ENCODE measurements at places on chromosomes 1 and 21.

DNA sequence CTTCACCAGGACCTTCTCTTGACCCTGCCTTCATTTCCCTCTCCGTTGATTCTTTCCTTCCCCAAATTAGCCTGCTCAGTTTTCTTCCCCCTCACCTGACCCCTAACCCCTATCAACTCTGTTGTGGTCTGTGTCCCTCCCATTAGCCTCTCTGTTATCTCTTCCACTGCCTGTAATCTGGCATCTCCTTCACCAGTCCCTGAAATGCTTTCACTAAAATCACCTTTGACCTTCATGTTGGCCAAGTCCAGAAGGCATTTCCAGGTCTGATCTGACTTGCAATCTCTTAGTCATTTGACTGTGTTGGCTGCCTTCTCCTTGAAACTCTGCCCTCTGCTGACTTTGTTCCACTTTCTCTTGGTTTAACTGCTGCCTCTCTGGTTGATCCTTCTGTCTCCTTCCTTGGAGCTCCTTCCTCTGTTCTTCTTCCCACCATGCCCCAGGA is 28.2 kb downstream of the ATP8B2 start:
- DNase-seq = peak; percentile 83

GRCh38 chr21:42109473-42109872 is 38.4 kb downstream of the UMODL1 start:
- DNase-seq = no peak

DNA sequence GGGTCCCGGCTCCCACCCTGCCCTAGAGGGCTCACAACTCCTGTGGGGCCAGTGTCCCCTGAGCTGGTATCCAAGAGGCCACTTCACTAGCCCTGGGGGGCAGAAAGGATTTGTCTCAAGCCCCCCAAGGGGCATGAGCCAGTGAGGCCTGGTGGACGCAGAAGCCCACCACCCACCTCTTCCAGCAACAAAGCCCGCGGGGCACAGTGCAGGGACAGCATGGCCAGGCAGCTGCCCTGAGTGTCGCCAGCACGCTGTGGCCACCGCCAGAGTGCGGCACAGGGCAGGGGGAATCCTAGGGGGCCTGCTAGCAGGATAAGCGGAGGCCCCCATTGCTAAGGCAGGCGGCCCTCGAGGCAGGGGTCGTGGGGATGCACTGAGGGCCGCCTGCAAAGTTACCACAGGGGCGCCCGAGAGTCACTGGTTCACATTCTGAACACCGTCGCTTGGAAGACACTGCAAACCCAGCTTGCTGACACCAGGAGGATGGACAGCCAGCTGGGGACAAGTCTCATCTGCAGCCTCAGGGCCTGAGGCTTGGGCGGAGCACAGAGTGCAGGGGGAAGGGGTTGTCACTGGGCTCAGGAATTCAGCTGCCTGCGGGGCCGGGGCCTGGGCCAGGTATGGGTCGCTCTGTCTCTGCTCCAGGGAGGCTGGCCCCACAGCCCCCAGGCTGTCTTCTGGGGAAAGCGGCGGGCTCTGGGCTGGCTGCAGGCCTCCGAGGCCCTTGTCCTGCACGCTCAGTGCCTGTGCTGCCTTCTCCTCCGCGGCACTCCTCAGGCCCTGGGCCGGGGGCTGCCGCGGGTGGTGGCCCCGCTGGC is 26.8 kb downstream of the SLC19A1 start:
- no peak for DNase-seq

GRCh38 chr1:167101754-167102153 is 7.9 kb downstream of the STYXL2 start:
- DNase-seq = no peak

DNA sequence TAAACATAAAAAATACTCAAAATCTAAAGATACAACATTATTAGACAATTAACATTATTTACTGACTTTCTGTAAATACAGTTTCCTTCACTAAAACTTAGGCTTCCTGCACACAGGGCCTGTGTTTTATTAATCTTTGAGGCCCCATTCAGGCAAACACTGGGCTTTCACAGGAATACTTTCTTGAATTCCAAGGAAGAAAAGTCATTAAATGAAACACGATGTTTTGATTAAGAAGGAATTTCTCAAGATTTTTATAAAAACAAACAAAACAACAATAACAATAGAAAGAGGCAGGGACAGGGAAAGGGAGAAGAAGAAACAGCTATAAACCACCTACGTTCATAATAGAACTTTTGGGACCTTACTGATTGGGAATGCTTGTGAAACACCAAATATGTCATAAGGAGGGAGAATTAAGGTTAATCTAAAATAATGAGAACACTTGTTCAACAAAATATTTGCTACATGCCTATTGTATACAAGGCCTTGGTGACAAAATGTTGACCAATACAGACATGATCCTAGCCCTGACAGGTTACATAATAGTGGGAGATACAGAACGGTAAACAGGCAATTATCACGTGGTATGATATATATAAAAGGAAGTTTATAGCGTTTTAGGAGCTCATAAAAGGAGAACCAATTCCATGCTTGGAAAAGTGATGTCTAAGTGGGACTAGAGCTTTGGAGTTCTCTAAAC is 3.6 kb downstream of the DDAH1 start:
- no peak for DNase-seq

- no peak for DNase-seq
Observed at GRCh38 chr21:45855248-45855811, 126.2 kb upstream of the COL6A1 start.

DNA sequence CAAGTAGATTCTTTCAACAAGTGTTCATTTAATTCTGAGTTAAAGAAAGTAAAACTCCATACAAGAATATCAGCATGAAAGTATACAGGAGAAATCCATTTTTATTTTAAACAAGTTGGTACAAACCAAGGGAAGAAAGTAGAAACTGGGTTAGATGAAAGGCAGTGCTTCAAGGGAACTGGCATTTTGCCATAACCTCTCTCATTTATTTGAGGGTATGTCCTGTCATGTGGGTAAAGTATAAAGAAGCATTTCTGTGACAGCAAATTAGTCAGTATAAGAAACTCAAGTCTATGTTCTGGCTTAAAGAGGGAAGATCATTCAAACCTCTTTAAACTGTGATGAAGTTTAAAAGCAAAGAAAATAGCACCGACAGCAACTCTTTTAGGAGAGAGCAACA is 32.0 kb downstream of the OLFM3 start:
- no peak for DNase-seq

Measured in suppressor macrophage treated with lipopolysaccharide for 4 hours (primary cell).